ENCODE measurements at places on chromosomes 6 and 20.
A peak's percentile ranks its signal among the peaks of the same experiment; 100 is the strongest.

- DNase-seq: no peak
Measured at GRCh38 chr6:47357827-47358226, 48.1 kb upstream of the TNFRSF21 start.

GRCh38 chr6:136084403-136084802, 165.7 kb downstream of the MTFR2 start:
- DNase-seq: no peak

- DNase-seq: no peak
Measured at GRCh38 chr6:104462811-104463599, 396.7 kb downstream of the HACE1 start.

- DNase-seq: no peak
Measured at GRCh38 chr20:58675146-58675584, 17.4 kb upstream of the NPEPL1 start.

- DNase-seq: no peak
Measured at GRCh38 chr6:31055441-31055840, 45.2 kb downstream of the MUC22 start.

DNA sequence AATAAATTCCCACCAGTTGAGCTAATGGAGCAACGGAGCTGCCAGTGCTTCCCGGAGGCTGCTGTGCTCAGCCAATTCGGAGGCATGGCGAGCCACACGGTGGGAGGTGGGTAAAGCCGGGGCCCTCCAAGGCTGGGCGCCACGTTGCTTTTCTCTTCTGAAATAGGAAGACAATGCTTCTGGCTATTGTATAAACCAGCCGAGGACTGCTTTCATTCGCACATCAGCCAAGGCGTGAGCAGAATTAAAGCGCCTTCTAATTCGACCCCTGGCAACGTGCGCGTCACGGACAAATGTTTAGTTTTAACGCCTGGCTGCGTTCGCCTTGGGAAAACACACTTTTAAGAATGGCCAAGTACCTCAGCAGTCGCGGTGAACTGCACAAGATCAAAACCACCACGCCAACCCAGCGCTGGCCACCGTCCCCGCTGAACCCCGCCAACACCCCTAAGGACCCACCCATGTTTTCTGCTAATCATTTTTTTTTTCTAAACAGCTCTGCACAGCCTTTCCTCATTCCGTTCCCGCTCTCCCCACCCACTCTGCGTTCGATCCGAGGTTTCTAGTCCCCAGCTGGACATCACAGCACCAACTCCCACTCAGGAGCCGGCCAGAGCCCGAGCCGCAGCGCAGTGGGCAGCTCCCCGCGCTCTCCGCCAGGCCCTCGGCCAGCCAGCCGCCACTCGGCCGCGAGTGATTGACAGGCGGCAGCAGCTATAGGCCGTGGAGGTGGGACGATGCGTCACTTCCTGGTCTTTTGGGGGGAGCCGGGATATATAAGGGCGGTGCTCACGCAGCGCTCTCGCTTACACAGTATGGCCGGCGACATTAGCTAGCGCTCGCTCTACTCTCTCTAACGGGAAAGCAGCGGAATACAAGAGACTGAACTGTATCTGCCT, at the start of gene AMD1:
AMD1 (plus strand) TSS at position 805 of the 899 bp plus-strand sequence. CDS start 321 bp downstream, outside the sequence.
- DNase-seq: peak; percentile 93

- DNase-seq: no peak
Measured at GRCh38 chr20:1242530-1242929, 16.7 kb downstream of the RAD21L1 start.

Measured in stimulated activated CD4-positive, alpha-beta T cell treated with anti-CD3 and anti-CD28 coated beads, Interleukin-15, amount 100 ng/mL, for 48 hours (primary cell).